ENCODE measurements at places on chromosomes 16 and 17.
A peak's percentile ranks its signal among the peaks of the same experiment; 100 is the strongest.

- no peak for DNase-seq
These were observed 72.6 kb upstream of the RPL38 start for GRCh38 chr17:74130841-74131240.

- DNase-seq, result no peak
These were observed 13.6 kb upstream of the GGA2 start for GRCh38 chr16:23523876-23524385.

DNA sequence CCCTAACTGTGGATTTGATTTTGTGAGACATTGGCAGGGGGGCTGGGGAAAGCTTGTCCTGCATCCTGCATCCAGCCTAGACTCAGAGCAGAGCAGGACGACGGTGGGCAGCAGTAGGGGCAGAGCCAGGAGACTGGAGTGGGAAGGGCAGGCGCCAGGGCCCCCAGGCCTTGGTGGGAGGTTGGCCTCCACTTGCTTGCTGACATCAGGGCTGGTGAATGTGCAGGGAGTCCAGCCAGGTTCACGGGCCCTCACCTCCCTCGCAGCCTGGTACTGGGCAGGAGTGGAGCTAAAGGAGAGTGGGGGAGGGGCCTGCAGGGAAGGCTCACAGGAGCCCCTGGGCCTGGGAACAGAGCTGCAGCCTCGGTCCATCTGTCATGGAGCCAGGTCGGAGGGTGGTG, 2.2 kb upstream of the SMTNL2 start:
- no peak for DNase-seq

DNA sequence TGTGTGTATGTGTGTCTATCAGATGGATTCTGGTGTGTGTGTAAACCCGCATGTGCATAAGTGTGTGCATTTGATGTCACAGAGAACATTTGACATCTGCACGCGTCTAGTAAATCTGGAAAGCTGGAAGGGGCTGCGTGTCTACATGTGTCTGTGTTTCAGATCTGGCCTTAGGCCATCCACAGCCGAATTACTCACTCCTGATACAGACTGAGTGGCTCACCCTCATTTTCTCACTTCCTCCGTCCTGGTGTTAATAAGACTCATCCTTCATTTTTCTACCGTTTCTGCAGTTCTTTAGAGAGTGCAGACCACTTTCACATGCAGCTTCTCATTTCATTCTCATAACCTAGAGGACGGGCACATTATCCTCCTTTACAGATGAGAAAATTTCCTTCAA, 491.6 kb downstream of the CDH13 start:
- DNase-seq, result no peak

- DNase-seq, result peak; percentile 38
These were observed 629 bp downstream of the GEMIN4 start for GRCh38 chr17:751269-752001.

DNA sequence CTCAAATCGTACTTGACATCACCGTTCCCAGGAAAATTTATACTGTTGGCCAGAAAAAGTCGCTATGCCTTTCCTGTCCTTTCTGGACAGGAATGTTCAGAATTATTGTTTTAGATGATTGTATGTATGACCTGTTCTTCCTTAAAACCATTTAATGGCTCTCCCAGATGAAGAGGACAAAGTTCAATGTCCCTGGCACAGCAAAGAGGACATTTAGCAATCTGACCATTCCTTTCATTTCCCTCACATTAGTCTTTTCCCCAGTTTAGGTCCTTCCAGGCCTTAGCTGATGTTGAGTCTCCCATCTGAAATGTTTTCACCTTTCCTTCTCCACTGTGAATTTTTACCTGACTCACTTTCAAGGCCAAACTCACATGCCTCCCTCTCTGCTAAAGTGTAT, 938.9 kb downstream of the CDH11 start:
- DNase-seq, result no peak

GRCh38 chr17:19447085-19447583, 36.1 kb downstream of the RNF112 start:
- peak; percentile 64 for DNase-seq

GRCh38 chr16:22383827-22384226, 9.4 kb upstream of the CDR2 start:
- DNase-seq, result no peak

- no peak for DNase-seq
These were observed 38.5 kb downstream of the PIEZO1 start for GRCh38 chr16:88746506-88746905.

DNA sequence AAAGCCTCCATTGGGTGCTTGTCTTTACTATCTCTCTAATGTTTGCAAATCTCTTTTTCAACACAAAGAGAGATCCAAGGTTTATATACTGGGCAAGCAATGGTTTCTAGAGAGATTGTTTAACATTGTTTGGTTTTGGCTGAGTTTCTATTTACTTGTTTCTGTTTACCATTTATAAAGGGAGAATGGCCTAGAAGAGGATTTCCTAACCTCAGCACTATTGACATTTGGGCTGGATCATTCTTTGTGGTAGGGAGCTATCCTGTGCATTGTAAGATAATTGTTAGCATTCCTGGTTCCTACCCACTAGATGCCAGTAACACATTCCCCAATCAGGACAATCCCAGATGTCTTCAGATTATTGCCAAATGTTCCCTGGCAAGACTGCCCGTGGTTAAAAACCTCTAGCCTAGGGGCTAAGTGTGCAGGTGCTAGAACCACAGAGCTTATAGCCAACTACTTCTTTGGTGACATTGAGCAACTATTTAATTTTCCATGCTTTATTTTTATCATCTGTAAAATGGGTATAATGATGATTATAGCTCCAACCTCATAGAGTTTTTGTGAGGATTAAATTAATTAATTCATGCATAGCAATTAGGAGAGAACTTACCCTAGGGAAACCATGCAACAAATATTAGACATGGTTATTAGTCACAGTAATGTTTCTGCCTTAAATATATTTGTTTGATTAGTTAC, 413.9 kb upstream of the MAF start:
- no peak for DNase-seq

DNA sequence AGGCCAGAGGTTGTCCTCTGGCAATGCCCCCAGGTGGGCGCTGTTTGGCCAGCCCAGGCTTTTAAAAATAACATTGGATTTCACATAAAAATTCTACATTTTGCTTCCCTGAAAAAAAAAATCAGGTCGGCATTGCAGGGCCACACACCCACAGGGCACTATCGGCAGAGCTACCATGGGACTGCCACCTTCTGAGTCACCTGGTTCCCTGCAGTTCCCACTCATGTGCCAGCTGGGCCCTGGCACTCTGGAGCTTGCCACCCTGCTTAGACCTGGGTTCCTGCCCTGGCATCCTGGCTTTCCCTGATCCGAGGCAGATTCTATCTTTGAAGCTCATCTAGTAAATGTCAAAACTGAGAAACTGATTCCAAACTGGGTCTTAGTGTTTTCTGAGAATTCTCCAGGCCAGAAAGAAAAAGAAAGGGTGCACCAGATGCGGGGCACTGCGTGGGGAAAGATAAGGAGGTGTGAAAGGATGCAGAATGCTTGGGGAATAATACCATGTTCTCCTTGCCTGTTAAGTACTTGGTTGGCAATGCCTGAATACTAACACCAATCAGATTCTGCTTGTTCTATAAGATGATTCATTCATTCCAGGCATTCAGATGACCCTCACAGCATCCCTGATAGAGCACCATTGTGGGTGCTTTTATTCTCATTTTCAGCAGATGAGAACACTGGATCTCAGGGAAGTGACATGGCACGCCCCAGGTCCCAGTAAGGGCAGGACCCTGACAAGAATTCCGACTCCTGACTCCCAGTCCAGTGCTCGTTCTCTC, 51.8 kb downstream of the RAI1 start:
- no peak for DNase-seq

- no peak for DNase-seq
These were observed 19.7 kb downstream of the IGF2BP1 start for GRCh38 chr17:49016775-49017463.

DNA sequence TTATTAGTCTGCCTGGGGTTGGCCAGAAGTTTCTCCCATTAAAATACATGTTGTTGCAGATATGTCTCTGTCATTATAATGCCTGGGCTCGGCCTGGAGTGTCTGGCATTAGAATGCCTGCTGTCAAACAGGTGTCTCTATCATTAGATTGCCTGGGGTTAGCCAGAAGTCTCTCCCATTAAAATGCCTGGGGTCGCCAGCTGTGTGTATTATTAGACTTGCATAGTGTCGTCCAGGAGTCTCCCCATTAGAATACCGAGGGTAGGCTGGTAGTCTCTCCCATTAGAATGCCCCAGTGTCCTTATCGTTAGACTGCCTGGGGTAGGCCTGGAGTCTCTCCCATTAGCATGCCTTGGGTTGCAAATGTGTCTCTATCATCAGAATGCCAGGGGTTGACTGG, 2270.8 kb downstream of the TP53TG3F start:
- no peak for DNase-seq

DNA sequence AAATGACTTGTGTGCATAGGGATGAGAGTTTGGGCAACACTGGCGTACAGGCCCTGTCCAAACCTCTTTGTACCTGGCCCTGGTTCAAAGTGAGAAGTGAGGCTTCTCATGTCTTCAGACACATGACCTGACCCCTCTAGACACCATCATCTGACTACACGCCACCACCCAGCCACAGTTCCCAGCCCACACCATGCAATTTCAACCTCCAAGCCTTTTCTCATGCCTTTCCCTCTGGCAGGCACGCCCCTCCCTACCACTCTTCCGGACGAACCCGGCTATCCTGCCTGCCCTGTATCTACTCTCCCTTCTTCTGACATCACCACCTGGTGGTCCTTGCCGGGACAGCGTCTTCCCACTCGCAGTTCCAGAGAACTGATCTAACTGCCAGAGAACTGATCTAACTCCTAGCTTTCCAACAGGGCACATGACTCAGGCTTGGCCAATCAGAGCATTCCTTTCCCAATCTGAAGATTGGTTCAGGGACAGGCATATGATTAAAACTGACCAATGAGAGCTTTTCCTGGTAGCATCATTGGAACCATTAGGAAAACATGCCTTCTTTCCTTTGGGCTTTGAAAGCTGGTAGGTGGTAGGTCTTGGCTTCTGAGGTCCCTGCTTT, 27.1 kb upstream of the IL21R start:
- DNase-seq, result no peak

GRCh38 chr17:74280093-74280513, 6.1 kb downstream of the DNAI2 start:
- peak; percentile 36 for DNase-seq

DNA sequence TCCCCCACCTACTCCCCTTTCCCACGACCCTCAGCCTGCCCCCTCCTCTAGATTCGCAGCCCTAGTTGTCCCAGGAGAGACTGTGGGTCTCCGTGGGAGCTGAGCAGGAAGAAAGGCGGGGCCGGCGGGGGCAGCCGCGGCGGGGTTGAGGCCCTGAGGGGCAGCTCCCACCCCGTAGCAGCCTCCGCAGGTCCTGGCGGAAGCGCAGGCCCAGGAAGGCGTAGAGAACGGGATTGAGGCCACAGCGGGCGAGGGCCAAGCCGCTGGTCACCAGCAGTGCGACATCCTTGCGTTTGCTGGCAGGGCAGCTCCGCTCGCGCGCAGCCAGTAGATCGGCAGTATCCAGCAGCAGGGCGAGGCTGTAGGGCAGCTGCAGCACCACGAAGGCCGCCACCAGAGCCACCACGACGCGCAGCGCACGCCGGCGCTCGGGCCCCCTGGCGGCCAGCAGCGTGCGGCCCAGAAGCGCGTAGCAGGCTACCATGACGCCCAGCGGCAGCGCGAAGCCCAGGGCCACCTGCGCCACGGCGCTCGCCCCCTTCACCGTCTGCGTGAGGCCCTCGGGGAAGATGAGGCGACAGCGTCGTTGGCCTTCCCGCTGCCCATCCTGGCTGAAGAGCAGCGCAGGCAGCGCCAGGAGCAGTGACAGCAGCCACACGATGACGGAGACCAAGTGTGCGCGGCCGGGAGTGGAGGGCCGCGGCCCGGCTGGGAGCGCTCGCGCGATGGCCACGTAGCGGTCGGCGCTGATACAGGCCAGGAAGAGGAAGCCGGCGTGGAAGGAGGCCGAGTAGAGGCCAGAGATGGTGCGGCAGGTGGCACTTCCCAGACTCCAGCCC, 1.9 kb downstream of the CCR10 start:
- DNase-seq, result peak; percentile 53

GRCh38 chr17:1182811-1183170, 3.0 kb upstream of the ABR start:
- DNase-seq, result no peak

- no peak for DNase-seq
These were observed 71.1 kb downstream of the BANP start for GRCh38 chr16:88022076-88023042.

DNA sequence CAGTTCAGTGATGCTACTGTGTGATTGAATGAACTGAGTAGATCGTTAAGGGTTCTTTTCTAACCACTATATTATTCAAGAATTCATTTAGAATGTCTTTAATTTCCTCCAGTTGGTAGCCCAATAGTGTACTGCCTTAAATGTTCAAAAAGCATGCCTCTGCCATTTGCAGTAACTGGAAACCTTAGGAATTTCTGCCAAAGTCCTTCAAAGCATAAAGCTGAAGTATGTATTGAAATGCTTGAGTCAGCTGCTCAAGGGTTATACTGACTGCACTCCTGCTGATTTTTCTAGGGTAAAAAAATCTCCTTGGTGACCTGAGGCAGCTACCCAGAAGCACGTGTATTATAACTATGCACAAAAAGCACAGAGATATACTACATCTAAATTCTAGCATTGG, 56.5 kb downstream of the SNTB2 start:
- no peak for DNase-seq

DNA sequence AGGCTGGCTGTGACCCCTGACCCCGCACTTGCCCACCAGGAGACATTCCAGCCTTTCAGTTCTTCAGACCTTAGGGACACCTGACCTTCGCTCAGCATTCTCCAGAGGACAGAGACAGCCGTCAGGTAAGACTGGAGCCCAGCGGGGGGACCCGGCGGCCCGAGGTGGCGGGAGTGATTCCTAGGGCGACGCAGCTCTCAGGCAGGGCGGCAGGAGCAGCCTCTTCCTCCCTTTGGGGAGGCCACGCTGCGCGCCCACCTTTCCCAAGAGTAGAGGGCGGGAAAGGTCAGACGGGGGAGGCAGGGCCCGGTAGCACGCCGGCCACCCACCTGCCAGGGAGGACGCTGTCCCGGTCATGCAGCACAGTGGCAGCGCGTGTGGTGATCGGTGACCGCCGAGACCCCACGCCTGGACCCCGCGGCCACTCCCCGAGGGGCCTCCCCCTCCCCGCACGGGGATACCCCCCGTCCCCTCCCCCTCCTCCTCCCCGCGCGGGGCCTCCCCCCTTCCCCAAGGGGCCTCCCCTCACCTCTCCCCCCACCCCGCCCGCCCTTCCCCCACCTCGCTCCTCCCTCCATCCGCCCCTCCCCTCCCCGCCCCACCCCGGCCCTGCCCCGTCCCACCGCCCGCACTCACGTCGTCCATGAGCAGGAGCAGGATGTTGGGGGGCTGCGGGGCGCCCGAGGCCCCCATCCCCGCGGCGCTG, 472 bp downstream of the GALNS start:
- DNase-seq, result no peak

DNA sequence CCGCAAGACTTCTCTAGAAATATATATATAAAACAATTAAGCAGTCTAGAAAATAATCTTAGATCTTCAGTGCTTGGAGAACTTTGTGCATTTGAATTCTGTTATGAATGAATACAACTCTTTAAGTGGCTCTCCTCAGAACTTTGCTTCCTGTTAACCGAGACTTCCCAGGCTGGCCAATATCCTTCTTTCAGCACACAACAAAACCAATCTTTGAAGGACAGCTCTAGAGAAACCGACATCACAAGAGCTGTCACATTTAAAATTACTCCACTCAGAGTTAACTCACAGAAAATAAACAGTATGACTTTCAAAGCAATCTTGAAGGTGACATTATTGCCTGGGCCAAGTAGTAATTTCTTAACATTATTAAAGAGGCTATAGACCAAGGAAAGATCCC, 49.7 kb upstream of the ITGA2B start:
- no peak for DNase-seq

GRCh38 chr17:17151055-17151454, 55.1 kb downstream of the PLD6 start:
- no peak for DNase-seq

GRCh38 chr17:48394821-48395220, 35.2 kb downstream of the SKAP1 start:
- DNase-seq, result no peak

Measured in central memory CD8-positive, alpha-beta T cell (primary cell).